ENCODE measurements at places on chromosomes 12 and 14.

DNA sequence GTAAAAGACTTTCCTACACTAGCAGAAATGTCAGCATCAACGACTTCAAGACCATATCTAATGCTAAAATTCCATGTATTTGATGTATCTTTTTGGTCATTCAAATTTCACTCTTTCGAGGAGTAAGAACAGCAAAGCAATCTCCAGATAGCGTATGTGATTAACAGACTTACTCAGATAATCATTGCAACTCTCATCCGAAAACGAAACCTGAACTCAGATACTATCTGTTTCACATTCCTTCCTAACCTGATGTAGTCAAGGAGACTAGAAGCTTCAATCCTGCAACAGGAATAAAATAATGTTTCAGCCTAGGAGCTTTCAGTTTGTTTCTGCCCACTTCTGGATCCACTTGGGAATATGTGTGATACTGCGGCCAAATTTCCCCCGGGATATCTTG lies 286.3 kb downstream of the NUAK1 start:
- DNase-seq = no peak

GRCh38 chr12:50398931-50399330 lies 1.8 kb upstream of the LARP4 start:
- no peak for DNase-seq

DNA sequence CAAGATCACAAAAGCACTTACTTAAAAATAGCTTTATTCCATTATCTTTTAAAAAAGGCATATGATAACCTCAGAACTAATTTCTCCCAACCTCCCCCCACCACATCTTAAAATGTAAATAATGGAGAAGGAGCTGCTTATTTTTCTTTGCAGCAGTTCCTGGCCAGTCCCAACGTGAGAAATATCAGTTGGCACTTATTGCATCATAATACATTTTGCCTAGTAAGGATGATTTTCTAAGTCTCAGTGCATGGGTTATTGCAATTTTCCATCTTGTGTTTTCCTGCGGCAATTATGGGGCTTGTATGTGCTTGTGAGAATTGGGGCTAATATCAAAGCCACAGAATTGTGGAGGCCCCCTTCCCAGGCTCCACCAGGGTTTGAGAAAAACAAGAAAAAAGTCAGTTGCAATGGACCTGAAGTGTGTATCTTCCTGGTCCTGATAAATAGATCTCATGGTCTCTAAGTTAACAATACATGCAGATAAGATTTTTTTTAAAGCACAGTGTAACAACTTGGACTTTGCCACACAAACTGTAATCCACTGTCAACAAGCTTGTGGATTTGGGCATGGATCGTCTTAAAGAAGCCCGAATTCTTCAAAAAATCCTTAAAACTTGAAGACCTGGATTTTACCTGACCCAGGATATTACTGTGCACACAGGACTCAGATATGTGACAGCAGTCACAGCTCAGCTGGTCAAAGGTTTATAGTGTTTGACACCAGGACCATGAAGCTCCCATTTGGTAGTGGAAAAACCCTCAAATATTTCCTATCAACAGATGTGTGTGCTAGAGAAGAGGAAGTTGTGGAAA lies 2.8 kb upstream of the WSB2 start:
- peak; percentile 43 for DNase-seq

- no peak for DNase-seq
Measured at GRCh38 chr12:94597268-94597667, 53.1 kb downstream of the TMCC3 start.

GRCh38 chr12:106114447-106115068 lies 24.2 kb downstream of the NUAK1 start:
- DNase-seq = peak; percentile 57

DNA sequence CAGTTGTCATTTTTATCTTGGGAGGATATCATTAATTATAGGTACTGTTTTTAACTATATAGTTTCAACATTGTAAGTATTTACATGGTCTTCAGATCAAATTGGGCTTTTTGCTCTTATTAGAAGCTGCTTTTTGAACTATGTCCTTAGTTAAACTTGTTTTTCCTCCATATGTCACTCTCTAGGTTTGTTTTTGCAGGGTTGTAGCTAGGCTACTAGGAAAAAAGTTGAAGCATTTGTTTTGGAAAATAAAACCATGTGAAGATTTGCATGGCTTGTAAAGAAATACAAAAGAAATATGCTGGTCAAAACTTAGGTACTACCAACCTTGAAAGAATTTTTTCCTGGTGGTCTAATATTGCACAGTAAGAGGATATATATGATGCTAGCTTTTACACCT lies 3.4 kb downstream of the ARID2 start:
- no peak for DNase-seq

- no peak for DNase-seq
Measured at GRCh38 chr14:56821177-56821576, 10.9 kb upstream of the OTX2 start.

GRCh38 chr12:23899434-23899833 lies 50.0 kb downstream of the SOX5 start:
- DNase-seq = no peak

- DNase-seq = no peak
Measured at GRCh38 chr14:72902801-72903530, 9.1 kb upstream of the DPF3 start.

DNA sequence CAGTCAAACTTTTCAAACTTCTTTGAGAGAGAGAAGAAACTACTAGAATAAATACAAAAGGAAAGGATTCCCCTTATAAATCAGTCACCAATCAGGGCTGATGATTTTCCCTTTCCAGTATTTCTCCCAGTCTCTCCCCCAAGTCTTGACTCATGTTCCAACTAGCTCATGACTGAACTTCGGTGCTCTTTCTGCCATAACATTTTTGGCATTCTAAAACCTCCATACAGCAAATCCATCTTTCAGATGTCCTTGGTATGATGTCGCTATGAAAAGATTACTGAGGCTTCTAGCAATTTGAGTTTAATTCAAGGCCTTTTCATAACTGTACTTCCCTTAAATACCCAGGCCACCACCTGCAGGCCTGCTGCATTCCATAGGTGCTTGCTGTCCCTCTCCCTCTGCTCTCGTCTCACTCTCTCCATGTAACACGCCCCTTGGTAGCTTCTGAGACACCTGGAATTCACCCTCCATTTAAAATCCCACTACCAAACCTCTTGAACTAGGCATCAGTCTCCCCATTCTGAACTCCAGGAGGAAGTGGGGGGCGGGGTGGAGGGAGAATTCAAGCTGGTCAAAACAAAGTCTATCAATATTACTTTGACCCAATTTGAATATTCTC lies 2.4 kb downstream of the PRKD1 start:
- DNase-seq = peak; percentile 89

DNA sequence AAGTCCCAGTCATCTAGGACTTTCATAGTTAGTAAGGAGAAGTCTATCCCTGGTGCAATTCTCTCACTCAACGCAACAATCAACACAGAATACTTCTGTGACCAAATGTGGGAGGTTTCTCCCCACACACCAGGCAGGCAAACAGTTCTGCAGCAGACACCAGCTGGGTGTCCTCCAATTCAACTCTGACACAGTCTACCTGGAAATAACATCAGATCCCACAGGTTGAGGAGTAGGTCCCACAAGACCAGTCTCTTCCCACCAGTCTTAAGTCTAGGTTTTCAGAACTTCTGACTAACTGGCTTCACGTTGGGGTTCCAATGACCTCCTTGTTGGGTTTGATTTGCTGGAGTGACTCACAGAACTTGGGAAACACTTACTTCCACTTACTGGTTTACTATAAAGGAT lies 14.8 kb downstream of the ACOT6 start:
- no peak for DNase-seq

DNA sequence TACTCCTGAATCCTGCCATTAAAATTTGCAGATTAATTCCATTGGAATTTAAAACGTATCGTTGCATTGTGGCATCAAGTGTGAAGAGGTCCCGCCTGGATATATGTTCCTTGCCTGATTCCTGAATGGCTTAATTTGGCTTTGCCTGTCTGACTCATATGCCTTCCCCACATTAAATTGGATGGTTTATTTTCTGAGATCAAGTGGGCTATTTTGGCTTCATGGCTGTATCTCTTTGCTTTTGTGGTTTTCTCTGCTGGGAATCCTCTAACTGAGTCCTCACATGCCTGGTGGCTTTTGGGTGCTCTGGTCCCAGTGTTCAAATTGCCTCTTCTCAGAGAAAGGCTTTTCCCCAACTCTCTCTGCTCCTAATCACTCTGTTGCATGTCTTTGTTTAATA lies 127.9 kb upstream of the DYRK2 start:
- peak; percentile 51 for DNase-seq

DNA sequence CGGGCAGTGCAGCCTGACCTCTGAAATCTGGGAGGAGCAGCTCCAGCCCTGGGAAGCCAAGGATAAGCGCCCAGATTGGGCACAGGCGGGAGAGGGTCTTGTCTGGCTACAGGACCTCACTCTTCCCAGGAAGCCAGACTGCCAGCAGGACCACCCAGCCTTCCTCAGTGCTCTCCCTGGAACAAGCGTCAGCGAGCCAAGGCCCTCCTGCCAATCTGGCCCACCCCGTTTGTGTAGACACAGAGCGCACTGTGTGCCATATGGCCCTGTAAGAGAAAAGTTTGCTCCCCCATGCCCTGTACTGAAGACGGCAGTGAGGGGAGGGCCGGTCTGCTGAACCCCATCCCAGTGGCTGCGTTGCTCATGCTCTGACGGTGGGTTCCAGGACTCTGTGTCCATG lies 1.2 kb upstream of the C14orf180 start:
- no peak for DNase-seq

DNA sequence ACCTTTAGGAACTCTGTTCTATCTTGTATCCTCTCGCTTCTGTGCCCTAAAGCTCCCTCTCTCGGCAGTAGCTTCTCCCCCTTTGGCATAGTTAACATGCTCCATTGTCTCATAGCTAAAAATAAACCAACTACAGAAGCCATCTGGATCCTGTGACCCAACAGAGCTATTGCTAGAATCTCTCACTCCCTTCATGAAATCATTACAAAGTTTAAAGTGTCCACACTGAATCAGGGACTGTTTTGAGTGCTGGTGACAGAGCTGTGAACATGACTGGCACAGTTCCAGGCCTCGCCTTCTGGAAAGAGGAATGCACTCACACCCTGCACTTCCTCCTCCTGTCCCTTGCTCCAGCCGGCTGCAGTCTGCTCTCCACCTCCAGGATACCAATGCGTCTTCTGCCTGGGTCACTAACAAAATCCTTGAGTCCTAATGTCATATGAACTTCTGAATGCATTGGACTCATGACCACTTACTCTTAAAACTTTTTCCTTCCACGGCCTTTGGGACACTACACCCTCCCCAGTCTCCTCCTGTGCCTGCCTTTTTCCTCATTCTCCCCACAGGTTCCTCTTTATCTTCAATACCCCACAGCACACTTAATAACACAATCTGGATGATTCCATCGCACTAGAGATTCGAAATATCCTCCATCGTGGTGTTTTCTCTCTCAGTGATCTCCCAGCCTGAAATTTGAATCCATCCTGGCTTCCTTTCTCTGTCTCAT lies 13.2 kb downstream of the PLBD1 start:
- DNase-seq = no peak

- DNase-seq = no peak
Measured at GRCh38 chr12:2902272-2902880, 11.7 kb downstream of the TULP3 start.

DNA sequence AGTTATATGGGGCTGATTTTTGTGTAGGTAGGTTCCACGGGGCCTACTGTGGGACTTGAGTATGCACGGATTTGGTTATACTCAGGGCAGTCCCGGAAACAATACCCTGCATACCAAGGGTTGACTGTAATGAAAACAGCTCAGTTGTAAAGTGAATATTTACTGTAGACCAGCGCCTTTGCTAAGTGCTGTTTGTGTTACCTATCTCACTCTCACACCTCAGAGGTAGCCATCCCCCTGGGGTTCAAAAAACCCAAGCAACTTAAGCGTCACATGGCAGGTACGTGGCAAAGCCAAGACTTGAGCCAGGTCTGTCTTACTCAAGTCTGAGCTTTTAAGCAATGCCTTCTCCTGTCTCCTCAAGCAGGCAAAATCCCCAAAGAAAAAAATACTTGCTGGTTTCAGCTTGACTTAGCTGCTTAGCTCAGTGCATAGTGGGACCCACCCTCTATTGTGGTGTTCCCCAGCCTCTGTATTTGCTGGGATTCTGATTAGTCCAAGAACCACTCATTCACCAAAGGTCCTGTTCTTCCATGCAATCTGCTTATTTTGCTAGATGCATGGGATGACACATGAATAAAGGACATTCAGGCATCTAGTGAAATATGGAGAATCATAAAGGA lies 34.2 kb upstream of the STRN3 start:
- DNase-seq = no peak
